ENCODE measurements at places on chromosomes 13 and 19.
A peak's percentile ranks its signal among the peaks of the same experiment; 100 is the strongest.

DNA sequence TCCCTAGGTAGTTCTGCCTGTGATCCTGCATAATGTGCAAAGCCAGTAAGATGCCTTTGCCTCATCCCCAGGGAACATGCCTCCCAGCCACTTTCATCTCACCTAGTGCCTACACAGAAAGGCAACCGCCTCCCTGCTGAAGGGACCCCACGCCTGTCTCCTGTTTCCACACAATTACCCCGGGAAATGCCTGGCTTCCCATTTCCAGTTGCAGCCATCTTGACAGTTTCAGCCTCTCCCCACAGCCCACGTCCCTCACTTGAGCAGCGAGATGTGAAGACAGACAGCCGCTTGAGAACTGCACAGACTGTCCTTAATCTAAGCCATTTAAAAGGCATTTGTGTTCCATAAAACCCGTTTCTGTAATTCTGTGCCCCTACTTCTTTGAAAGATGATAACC is 4.7 kb upstream of the UQCRFS1 start:
- DNase-seq = no peak

DNA sequence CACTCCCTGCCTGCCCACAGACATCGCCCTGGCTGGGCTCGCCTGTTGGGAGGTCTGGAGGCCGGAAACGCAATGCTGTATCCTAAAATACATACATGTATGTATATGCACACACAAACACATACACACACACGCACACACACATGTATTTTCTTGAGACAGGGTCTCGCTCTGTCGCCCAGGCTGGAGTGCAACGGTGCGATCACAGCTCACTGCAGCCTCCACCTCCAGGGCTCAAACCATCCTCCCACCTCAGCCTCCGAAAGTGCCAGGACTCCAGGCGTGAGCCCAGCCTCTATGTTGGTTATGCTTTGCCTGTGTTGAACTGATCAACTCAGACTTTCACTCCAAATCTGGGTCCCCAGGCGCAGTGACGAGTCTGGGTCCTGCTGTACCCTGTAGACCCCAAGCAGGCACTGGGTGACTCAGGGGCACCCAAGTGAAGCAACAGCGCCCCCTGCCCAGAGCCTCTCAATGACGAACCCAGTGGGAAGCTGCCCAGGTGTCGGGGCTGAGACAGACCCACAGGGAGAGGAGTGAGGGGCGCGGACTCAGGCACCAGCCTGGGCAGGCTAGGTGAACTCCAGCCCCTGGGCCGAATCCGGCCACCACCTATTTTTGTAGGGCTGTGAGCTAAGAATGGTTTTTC is 27.4 kb upstream of the CACTIN start:
- no peak for DNase-seq

GRCh38 chr13:38667526-38668109 is 19.3 kb upstream of the FREM2 start:
- no peak for DNase-seq

- DNase-seq = no peak
Observed at GRCh38 chr13:51846756-51847155, 1.8 kb upstream of the TMEM272 start.

DNA sequence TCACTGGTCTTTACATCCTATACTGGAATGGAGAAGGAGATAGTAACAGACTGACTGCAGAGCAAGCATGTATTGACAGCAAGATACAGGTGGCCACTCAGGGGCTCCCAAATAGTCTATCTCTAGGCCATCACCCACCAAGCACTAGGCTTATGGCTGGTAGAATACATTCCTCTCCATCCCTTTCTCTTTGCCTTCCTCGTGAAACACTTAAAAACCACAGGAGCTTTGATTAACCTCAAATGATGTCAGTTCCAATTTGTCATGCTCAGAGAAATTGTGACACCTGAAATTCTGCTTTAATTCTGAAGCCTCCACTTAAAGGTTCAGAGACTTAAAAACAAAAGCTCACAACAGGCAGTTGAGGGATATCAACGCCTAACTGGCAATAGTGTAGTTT is 17.2 kb downstream of the ENOX1 start:
- no peak for DNase-seq

- no peak for DNase-seq
Observed at GRCh38 chr13:98910501-98910951, 67.3 kb downstream of the DOCK9 start.

- no peak for DNase-seq
Observed at GRCh38 chr19:40695881-40696280, 5.4 kb upstream of the NUMBL start.

DNA sequence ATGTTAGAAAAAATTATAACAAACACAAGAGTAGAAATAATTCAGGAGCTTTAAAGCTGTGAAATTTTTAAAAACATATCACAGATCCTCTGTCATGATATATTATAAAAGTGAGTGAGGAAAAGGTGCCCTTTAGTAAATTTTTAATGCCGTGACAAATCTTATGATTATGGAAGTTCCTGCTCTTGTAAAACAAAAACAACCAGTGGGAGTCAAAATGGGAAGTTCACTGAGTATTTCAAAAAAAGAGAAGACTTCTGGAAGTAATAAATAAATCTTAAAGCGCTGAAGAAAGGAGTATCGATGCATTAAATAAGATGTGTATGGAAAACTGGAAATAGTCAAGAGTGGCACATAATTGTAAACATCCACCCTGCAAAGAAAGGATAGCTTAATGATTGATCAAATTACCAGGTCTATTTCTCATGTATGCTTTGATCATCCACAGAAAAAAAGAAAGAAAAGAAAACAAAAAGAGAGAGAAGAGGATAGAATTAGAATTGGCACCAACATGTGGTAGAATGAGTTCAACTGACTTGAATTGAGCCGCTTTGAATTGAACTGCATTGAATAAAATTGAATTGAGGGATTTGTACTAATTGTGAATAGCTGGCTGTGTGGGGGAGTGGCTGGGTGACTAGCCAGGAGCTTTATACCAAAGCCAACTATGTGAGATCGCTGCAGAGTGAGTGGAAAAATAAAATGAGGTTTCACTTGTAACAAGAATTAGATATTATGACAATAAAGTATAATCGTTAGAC is 647.6 kb upstream of the SPRY2 start:
- no peak for DNase-seq

GRCh38 chr19:10670182-10670581 is 16.0 kb downstream of the ILF3 start:
- no peak for DNase-seq

DNA sequence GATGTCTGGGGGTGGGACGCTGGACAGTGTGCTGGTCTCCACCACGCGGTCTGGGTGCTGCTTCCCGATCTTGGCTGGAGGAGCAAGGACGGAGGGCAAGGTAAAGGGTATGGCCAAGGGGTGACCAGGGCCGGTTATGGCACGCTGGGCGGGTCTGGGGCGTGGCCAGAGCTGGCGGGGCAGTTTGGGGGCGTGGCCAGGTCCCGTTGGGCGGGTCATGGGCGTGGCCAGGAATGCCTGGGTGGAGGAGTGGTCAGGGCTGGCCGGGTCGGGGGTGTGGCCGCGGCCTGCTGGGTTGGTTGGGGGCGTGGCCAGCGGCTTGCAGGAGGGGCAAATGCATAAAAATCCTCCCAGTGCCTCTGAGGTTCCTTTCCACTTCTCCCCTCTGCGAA is 19.2 kb downstream of the GPX4 start:
- DNase-seq = no peak

- peak; percentile 56 for DNase-seq
Observed at GRCh38 chr13:26759907-26760831, at the start of gene GPR12. Gene GPR12, minus strand, starts transcription at chr13:26760786. Its CDS starts 959 bp downstream, at chr13:26759827.

- DNase-seq = no peak
Observed at GRCh38 chr13:77696879-77697216, 639 bp upstream of the SLAIN1 start.

DNA sequence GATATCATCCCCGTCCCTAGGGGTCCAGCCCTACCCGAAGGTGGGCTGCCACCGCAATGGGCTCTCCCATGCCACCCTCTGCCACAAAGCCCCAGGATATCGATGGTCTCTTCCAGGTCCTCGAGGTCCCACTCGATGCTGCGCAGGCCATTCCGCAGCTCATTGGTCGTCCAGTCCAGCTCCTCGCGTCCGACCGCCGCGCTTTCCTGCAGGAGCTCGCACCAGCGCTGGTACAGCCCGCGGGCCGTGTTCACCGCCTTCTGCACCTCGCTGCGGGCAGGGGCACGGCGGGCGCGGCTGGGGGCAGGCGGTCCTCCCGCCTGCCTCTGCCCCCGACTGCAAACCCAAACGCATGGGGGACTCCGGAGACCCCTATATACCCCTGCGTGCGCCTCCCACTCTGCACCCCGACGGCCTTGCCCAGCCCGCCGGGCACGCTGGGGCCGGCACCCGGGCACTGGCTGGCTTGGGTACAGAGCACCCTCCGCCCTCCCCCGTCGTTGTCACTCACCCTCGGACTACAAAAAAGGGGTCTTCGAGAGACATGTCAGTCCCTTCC is 468 bp downstream of the STX10 start:
- no peak for DNase-seq

DNA sequence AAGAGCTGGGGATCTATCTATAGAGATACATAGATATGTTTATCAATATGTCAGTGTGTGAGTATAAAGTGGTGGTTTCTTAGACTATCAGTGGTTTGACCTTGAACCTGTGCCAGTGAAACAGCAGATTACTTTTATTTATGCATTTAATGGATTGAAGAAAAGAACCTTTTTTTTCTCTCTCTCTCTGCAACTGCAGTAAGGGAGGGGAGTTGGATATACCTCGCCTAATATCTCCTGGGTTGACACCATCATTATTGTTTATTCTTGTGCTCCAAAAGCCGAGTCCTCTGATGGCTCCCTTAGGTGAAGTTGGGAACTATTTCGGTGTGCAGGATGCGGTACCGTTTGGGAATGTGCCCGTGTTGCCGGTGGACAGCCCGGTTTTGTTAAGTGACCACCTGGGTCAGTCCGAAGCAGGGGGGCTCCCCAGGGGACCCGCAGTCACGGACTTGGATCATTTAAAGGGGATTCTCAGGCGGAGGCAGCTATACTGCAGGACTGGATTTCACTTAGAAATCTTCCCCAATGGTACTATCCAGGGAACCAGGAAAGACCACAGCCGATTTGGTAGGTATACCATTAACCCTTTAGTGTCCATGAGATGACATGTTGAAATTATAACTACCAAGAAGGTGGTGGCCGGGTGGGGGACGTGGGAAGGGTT is 880 bp downstream of the FGF9 start:
- no peak for DNase-seq
